NCI-H2171 (cell line): ENCODE measurements at places on chromosomes 6 and 20.

DNA sequence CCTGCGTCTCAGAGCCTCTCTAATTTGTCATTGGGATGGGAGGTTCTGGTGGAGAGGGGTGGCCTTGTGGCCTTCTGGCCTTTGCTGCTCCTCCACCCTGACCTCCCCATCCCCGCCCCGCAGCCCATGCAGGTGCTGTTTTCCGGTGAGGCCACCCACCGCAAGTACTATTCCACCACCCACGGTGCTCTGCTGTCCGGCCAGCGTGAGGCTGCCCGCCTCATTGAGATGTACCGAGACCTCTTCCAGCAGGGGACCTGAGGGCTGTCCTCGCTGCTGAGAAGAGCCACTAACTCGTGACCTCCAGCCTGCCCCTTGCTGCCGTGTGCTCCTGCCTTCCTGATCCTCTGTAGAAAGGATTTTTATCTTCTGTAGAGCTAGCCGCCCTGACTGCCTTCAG lies 171.8 kb upstream of the RNF24 start:
- DNase-seq: no peak

DNA sequence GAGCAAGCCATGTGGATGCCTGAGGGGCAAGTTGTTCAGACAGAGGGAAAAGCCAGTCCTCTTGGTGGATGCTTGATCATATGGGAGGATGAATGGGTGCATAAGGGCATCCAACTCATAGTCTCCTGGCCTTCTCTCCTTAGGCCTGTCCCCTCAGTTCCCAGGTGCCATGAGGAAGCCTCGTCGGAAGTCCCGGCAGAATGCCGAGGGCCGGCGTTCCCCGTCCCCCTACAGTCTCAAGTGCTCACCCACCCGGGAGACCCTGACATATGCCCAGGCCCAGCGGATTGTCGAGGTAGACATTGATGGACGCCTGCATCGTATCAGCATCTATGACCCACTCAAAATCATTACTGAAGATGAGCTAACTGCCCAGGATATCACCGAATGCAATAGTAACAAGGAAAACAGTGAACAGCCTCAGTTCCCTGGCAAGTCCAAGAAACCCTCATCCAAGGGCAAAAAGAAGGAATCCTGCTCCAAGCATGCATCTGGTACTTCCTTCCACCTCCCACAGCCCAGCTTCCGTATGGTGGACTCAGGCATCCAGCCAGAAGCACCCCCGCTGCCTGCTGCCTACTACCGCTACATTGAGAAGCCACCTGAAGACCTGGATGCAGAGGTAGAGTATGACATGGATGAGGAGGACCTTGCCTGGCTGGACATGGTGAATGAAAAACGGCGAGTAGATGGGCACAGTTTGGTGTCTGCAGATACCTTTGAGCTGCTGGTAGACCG lies 3.8 kb downstream of the BRPF3 start:
- DNase-seq: no peak

GRCh38 chr20:40293740-40294139 lies 395.3 kb downstream of the MAFB start:
- DNase-seq: no peak

DNA sequence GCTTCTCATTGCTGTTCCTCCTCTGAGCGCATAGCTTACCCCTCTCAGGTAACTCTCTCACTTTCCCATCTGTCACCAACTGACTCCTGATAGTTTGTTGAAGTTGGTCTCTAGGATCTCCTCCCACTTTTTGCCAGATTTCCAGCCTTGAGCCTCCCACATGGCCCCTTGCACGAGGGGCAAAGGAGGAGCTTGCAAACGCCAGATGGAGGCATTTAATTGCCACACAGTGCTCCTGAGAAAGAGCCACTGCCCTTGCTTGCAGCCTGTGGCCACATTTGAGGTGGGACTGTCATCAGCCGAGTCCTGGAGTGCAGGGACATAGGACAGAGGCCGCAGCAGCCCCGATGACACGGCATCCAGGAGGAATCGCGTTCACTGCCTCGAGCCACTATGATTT lies 348.7 kb downstream of the SMOC2 start:
- DNase-seq: peak; percentile 48

GRCh38 chr20:36881331-36881730 lies 5.4 kb downstream of the TLDC2 start:
- no peak for DNase-seq

GRCh38 chr6:14881398-14881797 lies 364.5 kb upstream of the JARID2 start:
- DNase-seq: no peak

DNA sequence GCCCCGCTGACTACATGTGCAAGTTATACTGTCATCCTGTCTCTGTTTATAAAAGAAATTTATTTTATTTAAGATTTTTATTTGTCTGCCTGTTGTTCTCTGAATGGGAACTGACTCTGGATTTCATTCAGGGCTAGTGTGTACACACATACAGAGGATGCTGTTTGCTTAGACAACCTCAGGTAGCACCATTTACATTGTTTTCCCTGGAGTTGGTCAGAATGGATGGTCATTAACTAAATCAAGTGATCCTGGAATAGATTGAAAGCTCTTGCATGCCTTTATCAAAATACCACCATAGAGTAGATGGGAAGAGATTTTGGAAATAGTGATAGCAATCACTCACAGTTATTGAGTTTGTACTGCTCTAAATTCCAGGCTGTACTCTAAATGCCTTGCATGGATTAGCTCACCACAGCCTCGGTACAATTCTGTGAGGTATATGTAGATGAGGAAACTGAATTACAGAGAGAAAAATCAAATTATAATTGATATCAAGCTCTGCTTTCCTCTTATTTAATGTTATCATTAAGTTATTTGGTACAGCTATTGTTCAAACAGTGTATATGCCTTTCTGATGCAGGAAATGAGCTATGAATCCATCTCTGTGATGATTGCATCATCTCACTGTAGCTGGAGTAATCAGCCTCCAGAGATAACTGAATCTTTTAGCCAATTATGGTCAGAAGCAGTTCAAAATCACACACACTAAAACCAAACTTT lies 51.9 kb downstream of the RNF217 start:
- DNase-seq: no peak

- no peak for DNase-seq
Observed at GRCh38 chr20:1119524-1119923, 1.1 kb downstream of the PSMF1 start.

- no peak for DNase-seq
Observed at GRCh38 chr6:53148684-53149083, at the start of gene GCM1. Gene GCM1 (minus strand): TSS chr6:53148841. CDS start chr6:53145632, 3,209 bp downstream.

GRCh38 chr20:62368392-62368975 lies 1.4 kb upstream of the LAMA5 start:
- no peak for DNase-seq

DNA sequence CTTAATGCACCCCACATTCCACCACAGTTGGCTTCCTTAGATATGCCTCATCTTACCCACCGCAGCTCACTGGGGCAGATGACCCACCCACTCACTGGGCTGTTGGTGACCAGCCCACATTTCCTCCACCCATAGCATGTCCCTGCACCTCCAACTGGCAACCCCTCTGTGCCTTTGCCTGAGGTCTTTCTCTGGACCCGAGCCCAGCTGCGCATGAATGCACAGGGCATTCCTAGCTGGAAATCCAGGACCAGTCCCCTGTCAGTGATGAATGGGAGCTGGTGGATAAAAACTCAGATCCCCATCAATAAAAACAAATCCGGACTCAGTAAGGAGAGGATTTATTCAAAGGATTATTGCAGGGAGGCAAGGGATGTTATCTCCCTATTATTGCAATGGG lies 75.0 kb downstream of the ISM1 start:
- DNase-seq: no peak

DNA sequence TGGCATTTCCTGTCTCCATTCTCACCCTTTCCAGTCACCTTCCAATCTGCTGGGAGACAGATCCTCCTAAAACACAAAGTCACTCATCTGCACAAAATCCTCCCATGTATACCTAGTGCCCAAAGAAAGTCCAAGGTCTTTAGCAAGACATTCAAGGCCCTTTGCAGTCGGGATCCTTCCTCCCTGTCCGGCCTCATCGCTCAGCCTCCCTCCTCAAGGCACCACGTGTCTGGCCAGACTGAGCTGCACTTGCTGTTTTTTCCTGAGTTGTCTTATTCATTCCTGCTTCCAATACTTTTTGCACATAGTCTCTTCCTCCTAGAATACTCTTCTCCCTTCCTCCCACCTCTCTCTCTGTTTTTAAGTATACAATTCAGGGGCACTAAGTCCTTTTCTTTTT lies 1.4 kb downstream of the TRIM15 start:
- DNase-seq: no peak

GRCh38 chr6:125312478-125312877 lies 10.7 kb upstream of the HDDC2 start:
- no peak for DNase-seq

- no peak for DNase-seq
Observed at GRCh38 chr6:2895072-2895471, 8.0 kb downstream of the SERPINB9 start.

DNA sequence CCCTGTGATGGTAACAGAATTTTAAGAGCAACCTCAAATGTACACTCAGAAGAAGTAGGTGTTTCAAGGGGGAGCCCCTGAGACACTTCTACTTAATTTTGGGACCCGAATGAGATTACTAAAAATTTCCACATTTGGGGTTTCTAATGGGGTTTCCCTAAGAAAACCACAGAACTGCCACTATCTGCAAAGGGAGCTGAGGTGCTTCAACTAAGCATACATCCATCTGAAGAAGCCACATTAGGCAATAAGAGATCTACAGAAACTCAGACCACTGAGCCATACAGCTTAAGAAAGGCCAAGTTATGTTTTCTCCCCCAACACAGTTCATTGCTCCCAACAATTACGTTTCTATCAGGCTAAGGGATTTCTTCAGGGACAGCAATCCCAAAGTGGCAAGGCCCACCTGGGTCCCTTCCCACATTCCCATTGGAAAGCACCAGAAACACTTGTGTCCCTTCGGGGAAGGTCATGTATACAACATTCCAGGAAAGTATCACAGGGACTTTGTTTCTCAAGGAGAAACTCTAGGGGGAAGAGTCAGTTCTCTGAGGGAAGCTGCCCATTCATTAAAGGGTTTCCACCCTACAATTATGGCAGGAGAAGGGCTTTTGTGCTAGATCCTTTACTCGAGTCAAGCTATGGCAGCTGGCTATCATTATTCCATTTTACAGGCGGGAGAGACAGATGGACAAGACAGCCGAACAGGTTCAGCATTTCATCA lies 5.0 kb downstream of the BCL2L1 start:
- DNase-seq: no peak

DNA sequence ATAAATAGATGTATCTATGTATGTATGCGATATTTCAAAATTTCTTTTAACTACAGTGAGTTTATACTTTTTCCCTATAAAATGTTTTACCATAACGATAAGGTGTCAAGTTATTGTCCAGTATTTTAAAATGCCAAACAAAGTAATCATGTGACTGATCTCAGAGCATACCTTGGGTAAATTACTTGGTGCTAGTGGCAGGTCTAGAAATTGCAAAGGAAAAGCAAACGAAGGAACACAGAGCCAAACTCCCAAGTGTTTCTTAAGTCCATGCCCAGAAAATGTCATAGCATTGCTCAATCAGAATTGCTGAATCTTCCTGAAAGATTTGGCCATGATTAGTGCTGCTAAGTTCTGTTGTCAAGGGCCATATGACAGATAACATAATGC lies 77.5 kb downstream of the CAP2 start:
- no peak for DNase-seq

DNA sequence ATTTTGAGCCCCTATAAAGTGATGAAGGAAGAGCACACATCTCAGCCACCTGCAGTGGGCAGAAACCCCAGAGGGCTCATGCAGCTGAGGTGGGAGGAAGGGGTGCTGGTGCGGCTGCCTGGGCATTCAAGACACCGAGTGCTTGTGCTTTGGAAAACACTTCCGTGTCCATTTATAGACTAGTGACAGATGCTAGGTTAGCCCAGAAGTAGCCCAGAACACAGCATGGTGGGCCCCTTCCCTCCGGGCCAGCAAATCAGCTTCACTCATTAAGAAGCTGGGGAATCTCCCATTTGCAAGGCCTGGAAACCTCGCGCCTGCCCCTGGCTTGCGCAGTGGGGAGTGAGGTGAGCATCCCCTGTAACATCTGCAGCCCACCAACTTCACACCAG lies 12.9 kb downstream of the BEND3 start:
- DNase-seq: peak; percentile 5

DNA sequence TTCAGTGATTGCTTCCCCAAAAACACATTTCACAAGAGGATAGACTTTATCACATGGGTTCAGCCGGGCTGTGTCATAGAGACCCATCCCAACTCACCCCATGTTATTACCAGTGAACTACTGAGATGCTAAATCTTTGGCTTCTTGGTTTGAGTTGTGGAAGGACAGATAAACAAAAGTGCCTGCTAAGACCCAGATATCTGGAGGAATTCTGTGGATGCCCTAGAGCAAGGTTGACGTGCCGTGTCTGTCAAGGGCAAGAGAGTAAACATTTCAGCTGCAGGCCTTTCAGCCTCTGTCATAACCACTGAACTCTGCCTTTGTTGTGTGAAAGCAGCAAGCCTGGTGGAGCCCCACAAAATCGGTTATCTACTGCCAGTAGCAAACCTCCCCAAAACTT lies 11.2 kb upstream of the THBD start:
- no peak for DNase-seq

GRCh38 chr6:25637960-25638434 lies 14.0 kb upstream of the SCGN start:
- no peak for DNase-seq
